ENCODE measurements at places on chromosomes 13 and 19.

- DNase-seq, result no peak
Observed at GRCh38 chr13:99033814-99034213, 56.0 kb upstream of the DOCK9 start.

DNA sequence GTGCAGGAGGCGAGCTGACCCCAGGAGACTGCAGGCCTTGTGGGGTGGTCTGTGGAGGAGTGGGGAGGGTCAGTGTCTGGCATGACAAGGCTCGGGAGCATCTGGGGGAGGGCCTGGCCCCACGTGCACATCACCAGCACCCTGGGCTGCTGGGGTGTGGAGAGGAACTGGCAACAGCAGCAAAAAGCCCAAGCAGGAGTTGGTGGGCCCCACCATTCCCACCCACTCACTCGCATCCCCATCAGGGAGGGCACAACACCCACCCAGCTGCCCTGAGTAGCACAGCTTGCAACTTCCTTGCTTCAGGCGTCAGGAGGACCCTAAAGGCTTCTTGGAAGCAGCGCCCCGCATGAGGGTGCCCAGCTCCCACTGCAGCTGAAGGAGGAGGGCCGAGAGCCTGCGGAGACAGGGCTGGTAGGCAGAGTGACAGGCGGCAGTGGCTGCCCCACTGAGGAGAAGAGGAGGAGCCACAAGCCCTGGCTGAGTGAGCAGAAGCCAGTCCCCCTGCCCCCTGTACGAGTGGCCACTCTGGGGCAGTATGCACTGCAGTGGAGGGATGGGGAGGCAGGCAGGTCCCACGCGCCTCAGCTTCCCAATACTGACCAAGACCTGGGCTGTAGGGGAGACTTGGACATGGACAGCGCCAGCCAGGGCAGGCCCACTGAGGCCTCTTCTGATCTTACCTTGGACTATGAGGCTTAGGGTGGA, 26.5 kb downstream of the ELL start:
- no peak for DNase-seq

DNA sequence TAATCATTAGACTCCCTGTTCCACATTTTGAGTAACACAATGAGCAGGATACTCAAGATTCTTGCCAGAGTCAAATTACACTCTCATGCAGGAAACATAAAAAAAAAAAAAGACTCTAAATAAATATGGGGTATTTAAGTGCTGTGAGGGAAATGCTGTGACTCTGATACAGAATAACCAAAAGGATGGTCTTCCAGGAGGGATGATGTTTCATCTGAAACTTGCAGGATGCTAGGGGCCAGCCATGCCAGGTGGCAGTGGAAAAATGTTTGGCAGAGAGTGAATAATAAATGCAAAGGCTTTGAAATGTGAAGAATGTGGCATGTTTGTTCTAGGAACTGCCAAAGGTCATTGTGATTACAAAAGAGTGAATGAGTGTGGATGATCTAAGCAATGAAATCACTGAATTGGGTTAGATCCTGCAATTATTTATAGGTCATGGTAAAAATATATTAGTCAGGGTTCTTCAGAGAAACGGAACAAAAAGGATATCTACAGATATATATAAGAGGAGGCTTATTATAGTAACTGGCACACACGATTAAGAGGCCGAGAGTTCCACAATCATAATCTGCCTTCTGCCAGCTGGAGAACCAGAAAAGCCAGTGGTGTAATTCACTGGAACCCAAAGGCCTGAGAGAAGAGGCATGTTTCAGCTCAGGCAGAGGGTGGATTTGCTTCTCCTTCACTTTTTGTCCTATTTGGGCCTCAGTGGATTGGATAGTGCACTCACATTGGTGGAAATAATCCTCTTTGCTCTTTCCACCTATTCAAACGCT, 1832.8 kb upstream of the MIR17HG start:
- DNase-seq, result no peak

GRCh38 chr13:97445522-97446187, 11.7 kb downstream of the RAP2A start:
- no peak for DNase-seq

- no peak for DNase-seq
Observed at GRCh38 chr19:32172566-32173160, 172.7 kb upstream of the ZNF507 start.

DNA sequence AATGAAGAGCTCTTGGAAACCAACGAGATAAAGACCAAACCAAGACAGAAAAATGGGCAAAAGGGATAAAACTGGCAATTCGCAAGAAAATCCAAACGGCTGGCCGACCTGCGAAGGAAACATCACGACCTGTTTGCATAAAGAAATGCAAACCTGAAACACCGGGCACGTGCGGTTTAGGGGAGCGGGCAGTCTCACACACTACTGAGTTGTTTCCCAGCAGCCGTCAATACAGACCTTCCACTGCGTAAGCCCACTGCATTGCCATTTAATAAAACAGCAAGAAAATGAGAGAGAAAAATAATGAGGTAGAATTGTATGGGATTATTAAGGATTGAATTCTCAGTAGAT, 642 bp upstream of the PEG3 start:
- no peak for DNase-seq

- DNase-seq, result no peak
Observed at GRCh38 chr19:45258862-45259261, 7.8 kb downstream of the MARK4 start.

- DNase-seq, result no peak
Observed at GRCh38 chr19:6252066-6252465, 27.7 kb downstream of the MLLT1 start.

DNA sequence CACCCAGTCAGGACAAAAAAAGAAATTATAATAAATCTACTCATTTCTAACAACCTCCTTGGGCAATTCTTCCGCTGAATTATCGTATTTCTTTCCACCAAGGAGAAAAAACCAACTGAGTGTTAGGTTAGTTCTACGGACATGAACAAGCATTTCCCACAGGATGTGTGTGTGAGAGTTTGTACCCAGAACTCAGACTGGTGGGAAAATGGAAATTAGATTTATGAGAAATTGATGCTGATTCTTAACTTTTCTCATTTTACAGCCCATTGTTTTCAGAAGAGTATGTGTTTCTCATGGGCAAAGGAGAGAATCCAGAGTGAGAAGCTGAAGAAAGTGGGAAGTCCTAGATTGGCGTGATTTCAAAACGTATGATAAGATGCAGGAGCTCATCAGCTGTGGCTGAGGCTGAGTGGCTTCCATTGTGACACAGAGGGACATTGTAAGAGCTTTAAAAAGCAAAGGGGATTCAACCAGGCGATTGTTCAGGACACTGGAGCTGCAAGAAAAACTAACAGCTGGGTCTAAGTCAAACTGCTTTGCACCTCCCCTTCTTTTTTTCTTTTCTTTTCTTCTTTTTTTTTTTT, 184.7 kb upstream of the ARGLU1 start:
- DNase-seq, result no peak

- no peak for DNase-seq
Observed at GRCh38 chr13:84121456-84121855, 239.2 kb upstream of the SLITRK1 start.

DNA sequence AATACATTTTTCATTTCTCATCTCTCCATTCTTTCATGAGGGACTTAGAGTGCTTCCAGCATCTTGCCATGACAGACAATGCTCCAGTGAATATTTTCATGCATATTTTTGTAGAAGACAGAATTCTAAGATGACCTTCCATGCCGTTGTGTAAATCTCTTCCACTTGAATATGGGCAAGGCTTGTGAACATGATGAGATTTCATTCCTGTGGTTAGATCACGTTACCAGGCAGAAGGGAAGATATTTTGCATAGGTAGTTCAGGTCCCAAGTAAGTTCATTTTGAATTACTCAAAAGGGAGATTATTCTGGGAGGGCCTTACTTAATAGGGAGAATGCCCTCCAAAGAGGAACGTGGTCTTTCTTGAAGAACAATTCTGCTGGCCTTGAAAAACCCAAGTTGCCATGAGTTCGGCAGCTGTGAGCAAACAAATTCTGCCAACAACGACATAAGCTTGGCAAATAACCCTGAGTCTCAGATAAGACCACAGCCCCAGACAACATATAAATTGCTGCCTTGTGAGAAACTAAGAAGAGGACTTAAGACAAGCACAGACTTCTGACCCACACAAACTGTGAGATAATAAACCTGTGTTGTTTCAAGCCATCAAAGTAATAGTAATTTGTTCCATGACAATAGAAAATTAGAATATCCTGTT, 400.5 kb upstream of the GPC6 start:
- no peak for DNase-seq

DNA sequence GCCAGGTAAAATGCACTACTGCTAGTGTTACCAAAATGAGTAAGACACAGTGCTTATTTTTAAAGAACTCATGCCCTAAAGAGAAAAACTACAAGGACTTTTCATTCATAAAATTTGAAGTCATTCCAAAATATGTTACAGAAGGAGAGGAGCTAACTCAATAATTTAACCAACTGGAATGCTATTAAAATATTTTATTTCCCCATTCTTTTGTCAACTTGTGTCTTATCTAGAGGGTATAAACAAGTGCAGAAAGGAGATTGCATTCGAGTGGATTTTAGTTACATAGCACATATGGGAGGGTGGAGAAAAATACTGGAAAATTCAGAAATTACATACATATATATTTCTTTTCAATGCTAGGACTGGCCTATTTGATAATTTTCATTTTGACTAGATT, 131.0 kb upstream of the IRS2 start:
- DNase-seq, result no peak
